ENCODE measurements at places on chromosomes 1 and 21. TPM values are rescaled to one million over a fixed set of nuclear protein-coding genes. Genes with fewer than 3 reads are reported as not detected.
A peak's percentile ranks its signal among the peaks of the same experiment; 100 is the strongest.

- peaks cover 10% of the 10 kb centered on the region for H3K27me3 ChIP-seq
- no peak overlapping the region for H3K27ac ChIP-seq
- DNase-seq: no peak
- no peak overlapping the region for H3K4me3 ChIP-seq
Measured at GRCh38 chr1:4227986-4228385, 327.9 kb upstream of the C1orf174 start.

DNA sequence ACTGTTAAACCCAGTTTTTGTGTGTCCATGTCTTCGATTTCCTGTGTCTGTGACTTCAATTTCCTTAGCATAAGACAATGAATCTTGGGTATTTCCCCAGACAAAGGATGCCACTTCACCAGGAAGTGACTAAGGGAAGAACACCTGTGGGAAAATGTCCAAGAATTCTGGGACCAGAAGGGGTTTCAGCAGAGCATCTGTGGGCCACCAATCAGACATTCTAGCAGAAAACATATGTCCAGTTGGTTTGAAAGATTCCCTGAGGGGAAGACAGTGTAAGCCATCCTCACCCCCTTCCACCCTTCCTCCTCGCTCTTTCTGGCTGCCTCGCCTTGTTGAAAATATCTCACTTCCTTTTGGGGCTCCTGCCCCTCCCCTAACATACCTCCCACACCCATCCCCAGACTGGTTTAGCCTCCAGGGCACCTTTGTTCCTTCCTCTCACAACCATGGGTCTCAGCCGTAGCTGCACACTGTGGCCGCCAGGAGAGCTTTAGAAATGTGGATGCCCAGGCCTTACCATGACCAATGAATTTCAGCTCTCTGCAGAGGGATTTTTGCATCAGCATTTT lies 25.5 kb upstream of the IFNAR1 start:
- H3K4me3 ChIP-seq: no peak overlapping the region
- H3K36me3 ChIP-seq: no peaks in the 10 kb centered on the region
- H3K27ac ChIP-seq: no peak overlapping the region
- peaks cover 13% of the 10 kb centered on the region for H3K4me1 ChIP-seq

- no peak overlapping the region for H3K4me3 ChIP-seq
- H3K36me3 ChIP-seq: no peaks in the 10 kb centered on the region
- peak overlapping the region; percentile 57 for H3K27ac ChIP-seq
- DNase-seq: no peak
- H3K27me3 ChIP-seq: no peaks in the 10 kb centered on the region
Measured at GRCh38 chr21:45550522-45551210, 8.4 kb upstream of the SLC19A1 start.

DNA sequence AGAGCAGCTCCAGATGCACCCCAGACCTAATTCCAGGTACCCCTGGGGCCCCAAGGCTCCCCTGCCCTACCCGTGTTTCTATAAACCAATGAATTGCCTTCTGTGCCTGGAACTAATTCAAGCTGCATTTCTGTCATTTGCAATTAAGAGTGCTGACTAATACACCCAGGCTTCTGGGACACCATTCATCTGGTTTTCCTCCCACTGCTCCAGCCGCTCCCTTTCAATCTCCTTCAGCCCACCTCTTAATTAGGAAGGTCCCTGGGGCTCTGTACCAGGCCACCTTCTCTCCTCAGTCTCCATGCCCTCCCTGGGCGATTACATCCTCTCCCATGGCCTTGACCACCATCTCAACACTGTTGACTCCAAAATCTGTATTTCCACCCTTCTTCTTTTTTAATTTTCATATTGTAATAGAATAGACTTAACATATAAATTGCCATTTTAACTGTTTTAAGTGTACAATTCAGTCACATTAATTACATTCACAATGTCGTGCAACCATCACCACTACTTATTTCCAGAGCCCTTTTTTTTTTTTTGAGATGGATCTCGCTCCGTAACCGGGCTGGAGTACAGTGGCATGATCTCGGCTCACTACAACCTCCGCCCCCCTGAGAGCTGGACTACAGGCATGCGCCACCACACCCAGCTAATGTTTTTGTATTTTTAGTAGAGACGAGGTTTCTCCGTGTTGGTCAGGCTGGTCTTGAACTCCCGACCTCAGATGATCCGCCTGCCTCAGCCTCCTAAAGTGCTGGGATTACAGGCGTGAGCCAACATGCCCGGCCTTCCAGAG lies 9.2 kb upstream of the GJB3 start:
- peaks cover 15% of the 10 kb centered on the region for H3K4me1 ChIP-seq
- H3K27ac ChIP-seq: no peak overlapping the region
- H3K4me3 ChIP-seq: no peak overlapping the region
- no peaks in the 10 kb centered on the region for H3K27me3 ChIP-seq

DNA sequence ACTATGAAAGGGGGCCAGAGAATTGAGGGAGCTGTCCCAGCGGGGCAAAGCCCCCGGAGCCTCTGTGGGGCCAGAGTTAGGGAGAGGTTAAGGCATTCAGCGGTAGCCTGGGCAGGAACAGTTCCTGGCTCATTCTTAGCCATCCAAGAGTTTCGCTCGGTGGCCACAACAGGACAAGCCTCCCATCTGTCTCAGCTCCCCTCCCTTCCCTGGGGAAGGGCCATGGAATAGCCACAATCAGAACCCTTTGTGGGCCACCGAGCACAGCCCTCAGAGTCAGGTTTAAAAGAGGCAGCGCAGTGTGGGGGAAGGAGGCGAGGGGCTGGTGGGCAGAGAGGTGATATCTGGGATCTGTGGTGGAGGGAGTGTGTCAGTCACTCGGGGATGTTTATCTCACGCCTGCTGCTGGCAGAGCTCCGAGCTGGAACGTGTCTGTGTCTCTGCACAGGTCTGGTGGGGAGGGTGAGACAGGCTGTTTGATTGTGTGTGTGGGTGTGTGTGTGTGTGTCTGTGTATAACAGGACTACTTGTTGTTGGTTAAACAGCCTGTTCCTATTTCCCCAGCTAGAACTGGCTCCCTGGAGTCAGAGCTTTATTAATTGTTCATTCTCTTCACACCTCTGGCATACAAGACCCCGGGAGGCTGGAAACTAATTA lies 49.6 kb upstream of the GOLT1A start:
- no peak overlapping the region for H3K4me3 ChIP-seq
- no peak overlapping the region for H3K27ac ChIP-seq
- H3K27me3 ChIP-seq: no peaks in the 10 kb centered on the region
- peaks cover 31% of the 10 kb centered on the region for H3K36me3 ChIP-seq

- no peaks in the 10 kb centered on the region for H3K36me3 ChIP-seq
- no peak overlapping the region for H3K27ac ChIP-seq
- peaks cover 16% of the 10 kb centered on the region for H3K4me1 ChIP-seq
- no peak for DNase-seq
- H3K4me3 ChIP-seq: no peak overlapping the region
- H3K27me3 ChIP-seq: no peaks in the 10 kb centered on the region
Measured at GRCh38 chr1:100585786-100586185, 47.8 kb downstream of the GPR88 start.

- no peaks in the 10 kb centered on the region for H3K27me3 ChIP-seq
- no peak for DNase-seq
- peaks cover 16% of the 10 kb centered on the region for H3K36me3 ChIP-seq
- no peak overlapping the region for H3K27ac ChIP-seq
Measured at GRCh38 chr1:180160357-180160756, 5.7 kb downstream of the QSOX1 start.

DNA sequence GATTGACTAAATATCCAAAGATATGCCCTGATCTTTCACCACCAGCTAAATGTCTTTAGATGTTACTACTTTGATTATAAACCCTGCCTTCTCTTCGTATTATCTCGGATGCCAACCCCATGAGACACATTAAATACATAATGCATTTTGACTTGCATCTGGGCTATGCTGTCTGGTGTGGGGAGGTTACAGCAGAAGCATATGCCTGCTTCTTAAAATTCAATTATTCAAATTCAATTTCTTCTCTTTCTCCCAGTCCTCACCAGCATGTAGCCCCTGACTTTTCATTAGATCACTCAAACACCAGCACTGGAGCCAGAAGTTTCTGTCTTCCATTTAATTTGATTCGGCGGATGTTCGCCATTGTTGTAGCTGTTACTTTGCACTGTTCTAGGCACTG lies 360.7 kb upstream of the CAMK1G start:
- H3K4me1 ChIP-seq: no peaks in the 10 kb centered on the region
- no peak for DNase-seq
- no peak overlapping the region for H3K4me3 ChIP-seq
- H3K27ac ChIP-seq: no peak overlapping the region
- H3K36me3 ChIP-seq: no peaks in the 10 kb centered on the region

PLCH2 gene
- 1.5 TPM for total RNA-seq

CELA3A gene
- not detected for total RNA-seq

LCE6A gene
- not detected for total RNA-seq

HAO2 gene
- total RNA-seq: not detected

KANK4 gene
- 2.0 TPM for total RNA-seq

PGBD2 gene
- 5.6 TPM for total RNA-seq

Data from PC-9 (cell line).